HS-27A (cell line): ENCODE measurements at places on chromosomes 1 and 21.

- DNase-seq, result no peak
Measured at GRCh38 chr1:166086113-166086883, 80.5 kb downstream of the FAM78B start.

DNA sequence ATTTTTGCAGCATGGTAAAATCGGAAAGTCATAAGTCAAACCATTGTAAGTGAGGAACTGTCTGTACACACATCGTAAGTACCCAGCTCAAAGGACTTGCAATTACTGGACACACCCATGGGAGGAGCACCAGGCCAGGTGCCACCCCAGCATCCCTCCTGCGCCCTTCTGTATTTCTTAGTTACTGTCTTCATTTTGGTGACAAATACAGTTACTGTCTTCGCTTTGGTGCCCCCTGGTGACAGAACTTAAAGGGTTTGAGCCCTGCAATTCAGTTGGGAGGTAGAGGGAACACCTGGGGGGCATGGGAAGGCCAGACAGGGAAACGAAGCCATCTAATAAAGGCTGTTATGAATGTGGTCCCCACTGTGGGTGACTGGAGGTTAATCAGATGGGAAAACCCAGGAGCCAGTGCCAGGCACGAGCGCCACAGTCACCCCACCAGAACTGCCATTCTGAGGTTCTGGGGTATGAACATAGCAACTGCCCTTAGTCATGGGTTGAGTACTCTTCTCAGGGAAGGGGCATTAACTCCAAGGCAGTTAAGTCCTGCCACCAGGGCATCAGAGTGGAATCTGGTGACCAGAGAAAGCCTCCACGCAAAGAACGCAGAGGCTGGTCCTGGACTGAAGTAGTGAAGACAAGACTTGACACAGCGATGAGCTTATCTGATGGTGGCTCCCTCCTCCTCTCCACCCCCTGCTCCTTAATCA, 612.9 kb downstream of the PTPRU start:
- no peak for DNase-seq

GRCh38 chr1:17143760-17144159, 24.5 kb upstream of the PADI2 start:
- DNase-seq, result no peak

DNA sequence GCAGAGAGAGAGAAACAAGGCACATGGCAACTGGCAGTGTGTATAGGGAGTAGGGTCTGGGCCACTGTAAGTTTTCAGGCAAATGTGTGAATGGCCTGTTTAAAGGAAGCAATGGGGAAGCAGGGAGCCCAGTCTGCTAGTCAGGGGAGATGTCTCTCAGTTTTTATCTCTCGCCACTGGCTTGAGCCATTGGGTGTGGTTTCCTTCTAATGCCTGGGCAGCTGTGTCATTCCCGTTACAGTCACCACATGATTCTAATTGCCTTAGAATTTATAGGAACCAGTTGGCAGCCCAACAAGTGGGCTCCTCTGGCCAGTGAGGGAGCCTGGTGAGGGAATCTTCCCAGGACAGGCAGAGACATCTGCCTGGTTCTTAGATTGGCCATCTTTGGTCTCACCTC, 182.4 kb downstream of the DISC1 start:
- DNase-seq, result peak; percentile 72

DNA sequence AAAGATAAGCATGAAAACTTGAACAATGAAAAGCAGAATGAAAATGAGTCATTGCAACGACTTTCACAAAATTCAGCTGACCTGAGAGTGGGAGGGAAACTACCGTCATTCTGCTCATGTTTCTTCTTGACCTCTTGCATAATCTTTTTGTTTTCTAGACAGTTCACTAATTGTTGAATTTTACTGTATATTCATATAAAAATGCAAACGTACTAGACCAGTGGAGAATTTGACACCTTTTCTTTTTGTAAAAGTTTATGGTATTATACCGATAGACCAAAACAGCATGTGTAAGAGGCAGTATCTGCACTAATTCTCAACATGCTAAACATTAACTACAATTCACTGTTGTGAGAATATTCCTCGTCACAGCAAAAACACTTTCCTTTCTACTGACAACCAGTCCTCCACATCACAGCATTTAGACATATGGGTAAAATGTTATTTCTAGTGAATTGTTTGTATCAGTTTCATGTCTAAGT, 137.8 kb downstream of the GREM2 start:
- DNase-seq, result no peak

GRCh38 chr21:44684483-44684882, 2.5 kb upstream of the KRTAP12-1 start:
- DNase-seq, result no peak

DNA sequence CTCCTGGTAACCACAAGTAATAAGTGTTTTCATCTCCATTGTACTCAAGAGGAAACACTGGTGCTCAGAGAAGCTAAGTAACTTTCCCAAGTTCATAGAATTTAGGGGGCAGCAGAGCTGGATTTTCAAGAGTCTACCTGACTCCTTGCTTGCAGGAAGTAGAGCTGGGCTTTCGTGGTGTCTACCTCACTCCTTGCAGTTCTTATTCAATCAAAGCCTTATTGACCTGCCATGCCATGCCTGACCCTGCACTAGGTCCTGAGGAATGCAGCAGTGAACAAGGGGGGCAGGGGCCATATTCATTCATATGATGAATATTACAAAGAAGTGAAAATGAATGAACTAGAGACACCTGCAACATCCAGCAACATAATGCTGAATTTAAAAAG, 93.3 kb downstream of the GLIS1 start:
- DNase-seq, result no peak

DNA sequence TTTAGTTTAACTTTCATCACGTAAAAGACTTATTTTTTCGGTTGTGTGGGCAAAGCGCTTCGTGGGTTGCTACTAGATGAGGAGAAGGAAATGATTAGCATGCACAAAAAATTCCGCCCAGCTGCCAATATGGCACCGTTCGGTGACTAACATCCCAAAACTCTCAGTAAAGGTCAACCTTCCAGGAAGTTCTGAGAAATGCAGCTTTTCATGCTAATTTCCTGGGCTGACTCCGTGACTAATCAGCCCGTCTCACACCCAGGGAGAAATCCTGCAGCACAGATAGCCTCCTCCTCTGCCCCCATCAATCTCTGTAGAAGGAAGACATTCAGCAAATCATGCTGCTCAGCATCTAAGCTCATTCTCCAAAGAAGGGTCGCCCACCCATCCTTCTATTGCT, 34.1 kb downstream of the TMCO4 start:
- peak; percentile 92 for DNase-seq

DNA sequence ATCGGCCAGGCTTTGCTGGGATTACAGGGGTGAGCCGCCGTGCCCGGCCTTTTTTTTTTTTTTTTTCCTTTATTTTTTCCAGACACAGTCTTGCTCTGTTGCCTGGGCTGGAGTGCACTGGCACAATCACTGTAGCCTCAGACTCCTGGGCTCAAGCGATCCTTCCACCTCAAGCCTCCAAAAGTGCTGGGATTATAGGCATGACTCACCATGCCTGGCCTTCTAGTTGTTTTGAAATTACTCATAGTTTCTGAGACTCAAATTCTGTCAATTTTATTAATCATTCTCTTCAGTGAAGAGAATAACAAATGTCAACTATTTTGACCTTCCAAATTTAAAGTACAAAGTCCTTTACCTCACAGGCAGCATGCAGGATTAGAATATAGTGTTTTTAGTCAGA, 374.5 kb downstream of the PLA2G4A start:
- DNase-seq, result peak; percentile 51

DNA sequence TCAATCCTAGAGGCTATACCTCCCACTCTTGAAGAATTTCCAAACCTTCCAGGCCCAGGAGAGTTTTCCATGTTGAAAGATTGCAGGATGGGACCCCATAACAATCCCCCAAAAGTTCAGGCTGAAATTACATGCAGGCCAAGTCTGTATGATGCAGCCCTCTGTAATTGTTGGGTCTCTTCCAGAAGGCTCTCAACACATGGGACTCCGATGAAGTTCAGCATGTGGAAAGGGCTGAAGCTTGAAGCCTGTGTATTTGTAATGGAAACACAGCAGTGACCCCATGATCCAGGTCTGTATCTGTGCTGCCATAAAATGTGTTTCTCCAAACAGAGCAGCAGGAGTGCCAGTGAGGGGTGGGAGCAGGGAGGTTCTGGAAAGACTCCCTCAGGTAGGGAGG, 202.5 kb upstream of the LYPLAL1 start:
- no peak for DNase-seq

DNA sequence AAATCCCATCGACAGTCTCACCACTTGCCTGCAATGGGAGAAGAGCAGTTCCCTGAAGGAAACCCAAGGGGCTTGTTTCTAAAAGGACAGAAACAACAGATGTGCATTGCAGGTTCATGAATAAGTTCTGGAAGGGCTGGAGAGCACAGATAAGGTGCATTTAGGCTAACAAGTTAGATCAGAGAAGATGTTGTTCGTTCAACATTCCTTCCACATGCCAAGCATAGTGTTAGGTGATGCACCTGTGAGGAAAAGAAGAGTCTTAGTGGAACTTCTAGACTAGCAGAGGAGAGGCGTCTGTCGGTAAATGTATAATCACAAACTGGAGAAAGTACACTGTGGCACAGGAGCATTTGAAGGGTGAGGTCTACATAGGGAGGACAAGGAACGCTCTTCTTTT, 98.0 kb downstream of the ST3GAL3 start:
- DNase-seq, result no peak

DNA sequence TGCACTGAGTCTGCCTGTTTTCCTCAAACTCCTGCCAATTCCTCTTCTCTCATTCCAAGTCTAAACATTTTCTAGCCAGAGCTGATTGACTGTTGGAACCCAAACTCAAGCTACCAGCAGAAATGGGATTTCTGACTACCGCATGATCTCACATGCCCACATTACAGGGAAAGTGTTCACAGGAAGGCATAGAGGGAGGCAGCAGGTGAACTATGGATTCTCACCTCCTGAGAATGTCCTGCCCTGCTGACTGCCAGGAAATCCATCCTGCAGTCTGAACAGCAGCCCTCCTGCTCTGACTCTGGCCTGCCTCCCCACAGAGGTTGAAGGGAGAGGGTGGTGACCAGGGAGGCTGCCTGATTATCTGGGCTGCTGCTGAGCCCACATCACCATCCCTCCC, 22.5 kb downstream of the IQGAP3 start:
- DNase-seq, result no peak

DNA sequence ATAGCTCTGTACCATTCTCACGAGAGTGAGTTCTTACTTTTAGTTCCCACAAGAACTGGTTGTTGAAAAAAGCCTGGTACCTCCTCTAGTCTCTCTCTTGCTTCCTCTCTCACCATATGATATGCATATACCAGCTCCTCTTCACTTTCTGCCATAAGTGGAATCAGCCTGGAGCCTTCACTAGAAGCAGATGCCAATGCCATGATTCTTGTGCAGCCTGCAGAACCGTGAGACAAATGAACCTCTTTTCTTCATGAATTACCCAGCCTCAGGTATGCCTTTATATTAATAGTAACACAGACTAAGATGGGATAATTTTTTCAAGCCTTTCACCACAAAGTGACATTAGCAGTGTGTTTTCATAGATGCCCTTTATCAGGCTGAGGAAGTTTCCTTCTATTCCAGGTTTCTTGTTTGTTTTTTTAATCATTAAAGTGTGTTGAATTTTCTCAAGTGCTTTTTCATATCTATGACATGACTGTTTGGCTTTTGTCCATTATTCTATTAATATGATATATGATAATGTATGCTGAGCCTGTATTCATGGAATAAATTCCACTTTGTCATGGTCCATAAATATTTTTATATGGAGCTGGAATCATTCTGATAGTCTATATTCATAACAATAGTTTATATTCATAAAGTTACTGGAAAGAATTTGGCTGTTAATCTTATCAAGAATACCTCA, 40.7 kb upstream of the C1orf185 start:
- DNase-seq, result no peak

GRCh38 chr21:28317177-28317950, 675.3 kb downstream of the LTN1 start:
- no peak for DNase-seq

DNA sequence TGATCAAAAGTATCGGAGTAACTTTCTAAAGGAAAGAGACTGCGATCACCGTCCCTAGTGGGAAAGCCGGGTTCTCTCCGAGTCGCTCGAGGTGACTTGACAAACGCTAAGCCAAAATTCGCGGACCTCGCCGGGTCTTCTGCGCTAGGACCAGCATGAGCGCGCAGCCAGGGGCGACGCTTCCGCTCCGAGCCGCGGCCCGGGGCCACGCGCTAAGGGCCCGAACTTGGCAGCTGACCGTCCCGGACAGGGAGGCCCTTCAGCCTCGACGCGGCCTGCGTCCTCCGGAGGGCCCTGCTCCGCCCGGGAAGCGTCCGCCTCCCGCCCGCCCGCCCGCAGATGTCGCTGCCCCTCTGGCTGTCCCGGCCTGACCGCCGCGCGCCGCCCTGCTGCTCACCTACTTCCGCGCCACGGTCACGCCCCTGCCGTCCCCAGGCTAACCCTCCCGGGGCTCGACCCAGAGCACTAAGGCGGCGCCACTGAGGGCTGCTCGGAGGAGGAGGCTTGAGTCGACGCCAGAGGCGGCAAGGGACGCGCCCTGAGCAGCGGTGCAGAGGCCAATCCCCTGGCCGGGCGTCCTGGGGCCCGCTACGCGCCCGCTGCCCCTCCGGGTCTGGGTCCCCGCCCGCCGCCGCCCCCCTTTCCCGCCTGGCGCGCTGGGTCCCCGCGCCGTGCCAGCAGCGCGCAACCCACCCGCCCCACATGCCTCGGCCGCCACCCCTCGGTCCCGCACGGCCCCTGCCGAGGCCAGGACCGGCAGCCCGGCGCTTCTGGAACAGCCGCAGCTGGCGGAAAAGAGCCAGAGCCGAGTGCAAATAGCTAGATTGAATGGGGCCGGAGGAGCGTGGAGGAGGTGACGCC, 896 bp upstream of the DUSP10 start:
- DNase-seq, result no peak

GRCh38 chr1:157105988-157106812, 6.6 kb upstream of the ETV3L start:
- DNase-seq, result peak; percentile 5

GRCh38 chr1:64601207-64601606, 131.3 kb downstream of the CACHD1 start:
- no peak for DNase-seq

- DNase-seq, result no peak
Measured at GRCh38 chr1:207971331-207972219, 60.6 kb upstream of the CD34 start.

DNA sequence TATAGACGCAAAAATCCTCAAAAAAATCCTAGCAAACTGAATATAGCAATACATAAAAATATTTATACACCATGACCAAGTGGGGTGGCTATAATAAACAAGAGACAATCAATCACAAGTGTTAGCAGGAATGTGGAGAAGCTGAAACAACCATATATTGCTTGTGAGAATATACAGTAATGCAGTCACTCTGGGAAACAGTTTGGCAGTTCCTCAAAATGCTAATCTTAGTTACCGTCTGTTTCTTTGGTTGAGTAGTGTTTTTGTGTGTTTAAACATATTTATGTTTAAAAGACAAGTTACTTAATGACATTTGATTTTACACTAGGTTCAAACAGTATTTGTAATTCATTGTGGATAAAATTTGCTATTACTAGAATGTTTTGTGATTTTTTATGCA, 792.0 kb downstream of the LTN1 start:
- DNase-seq, result no peak

- DNase-seq, result no peak
Measured at GRCh38 chr1:23417570-23417969, 7.0 kb downstream of the TCEA3 start.
